Pulmonary artery endothelial cell (primary cell): ENCODE measurements at places on chromosomes 3 and 15. TPM values are rescaled to one million over a fixed set of nuclear protein-coding genes. Genes with fewer than 3 reads are reported as not detected.

GRCh38 chr3:42660131-42660715 is 6.7 kb downstream of the ZBTB47 start:
- no peak for DNase-seq

Gene SEMA3F
- 73.6 and 80.9 TPM in 2 replicates for total RNA-seq

Gene APOD
- 1.3 and 25.1 TPM in 2 replicates for total RNA-seq

DNA sequence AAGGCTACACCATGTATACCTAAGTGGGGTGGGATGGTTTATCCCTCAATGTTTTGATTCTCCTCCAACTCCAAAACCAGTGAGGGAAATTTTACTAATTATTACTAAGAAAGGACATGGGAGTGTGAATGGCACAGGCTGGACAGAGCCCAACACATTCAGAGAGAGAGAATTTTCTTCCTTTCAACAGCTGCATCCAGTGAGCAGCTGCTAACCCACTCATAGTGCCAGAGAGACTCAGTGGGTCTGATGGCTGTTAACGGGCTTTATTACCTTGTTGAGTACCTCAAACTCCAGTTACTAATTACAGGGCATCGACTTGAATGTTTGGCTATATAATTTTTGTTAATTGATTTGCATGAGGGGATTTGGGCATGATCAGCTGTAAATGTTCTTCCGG is 75.8 kb downstream of the RORA start:
- DNase-seq: no peak
